ENCODE measurements at places on chromosomes 2 and 18.

GRCh38 chr2:70656421-70657010 is 102.9 kb upstream of the TGFA start:
- peak; percentile 11 for DNase-seq

DNA sequence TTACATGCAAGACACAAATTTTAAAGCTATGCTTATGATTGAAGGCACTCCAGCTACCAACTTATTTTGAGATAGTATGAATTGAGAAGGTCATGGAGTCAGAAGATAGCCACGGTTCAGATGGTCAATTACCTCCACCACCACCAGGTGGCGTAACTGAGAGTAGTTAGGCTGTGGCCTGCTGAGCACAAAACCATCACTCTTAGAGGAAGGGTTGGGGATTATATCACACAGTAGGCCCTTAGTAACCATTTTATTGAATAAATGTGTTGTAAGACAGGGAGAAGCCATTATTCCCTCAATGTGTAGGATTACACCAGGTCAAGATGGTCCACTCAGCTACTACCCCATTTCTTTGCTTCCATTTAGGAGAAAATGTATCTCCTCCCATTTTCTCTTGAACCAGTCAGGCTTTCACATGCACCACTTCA is 18.8 kb downstream of the KLHL41 start:
- DNase-seq = peak; percentile 71

GRCh38 chr2:172231508-172231907 is 128.8 kb upstream of the DLX2 start:
- DNase-seq = no peak

GRCh38 chr2:212328712-212329496 is 209.7 kb downstream of the ERBB4 start:
- DNase-seq = no peak

GRCh38 chr2:28654663-28655320 is 96.8 kb upstream of the PPP1CB start:
- no peak for DNase-seq

- no peak for DNase-seq
Observed at GRCh38 chr18:11998193-11998592, 16.9 kb downstream of the IMPA2 start.

DNA sequence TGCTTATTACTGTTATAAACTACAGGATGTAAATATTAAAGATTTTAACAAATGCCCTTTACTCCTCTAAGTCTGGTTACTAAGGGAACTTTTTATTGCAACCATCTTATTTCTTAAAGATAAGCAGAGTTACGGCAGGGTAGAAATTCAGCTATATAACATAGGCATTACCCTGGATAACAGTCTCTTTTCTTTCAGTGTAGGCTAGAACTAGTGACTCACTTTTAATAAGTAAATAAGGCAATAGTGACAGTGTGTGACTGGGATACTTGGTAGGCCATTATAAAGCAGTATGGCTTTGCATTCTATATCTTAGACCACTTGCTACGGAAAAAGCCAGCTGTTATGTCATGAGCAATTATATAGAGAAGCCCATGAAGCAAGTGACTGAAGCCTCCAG is 1041.0 kb upstream of the NRXN1 start:
- DNase-seq = no peak

DNA sequence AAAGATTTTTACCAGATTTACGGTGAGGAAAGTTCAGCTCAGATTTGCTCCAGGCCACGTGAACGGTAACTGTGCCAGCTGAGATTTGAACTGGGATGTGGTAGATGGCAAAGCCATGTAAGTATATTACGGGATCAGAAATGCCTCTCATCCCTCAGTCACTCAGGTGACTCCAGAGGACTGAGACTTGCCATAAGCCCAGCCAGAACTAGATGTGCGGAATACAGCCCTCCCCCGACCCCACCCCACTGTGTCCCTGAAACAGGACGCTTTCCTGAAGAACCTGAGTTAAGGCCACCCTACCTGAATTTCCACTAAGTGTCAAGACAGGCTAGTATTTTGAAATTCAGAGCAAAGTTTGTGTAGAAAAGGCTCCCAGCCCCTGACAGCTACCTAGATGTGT is 1.3 kb upstream of the FHL2 start:
- no peak for DNase-seq

DNA sequence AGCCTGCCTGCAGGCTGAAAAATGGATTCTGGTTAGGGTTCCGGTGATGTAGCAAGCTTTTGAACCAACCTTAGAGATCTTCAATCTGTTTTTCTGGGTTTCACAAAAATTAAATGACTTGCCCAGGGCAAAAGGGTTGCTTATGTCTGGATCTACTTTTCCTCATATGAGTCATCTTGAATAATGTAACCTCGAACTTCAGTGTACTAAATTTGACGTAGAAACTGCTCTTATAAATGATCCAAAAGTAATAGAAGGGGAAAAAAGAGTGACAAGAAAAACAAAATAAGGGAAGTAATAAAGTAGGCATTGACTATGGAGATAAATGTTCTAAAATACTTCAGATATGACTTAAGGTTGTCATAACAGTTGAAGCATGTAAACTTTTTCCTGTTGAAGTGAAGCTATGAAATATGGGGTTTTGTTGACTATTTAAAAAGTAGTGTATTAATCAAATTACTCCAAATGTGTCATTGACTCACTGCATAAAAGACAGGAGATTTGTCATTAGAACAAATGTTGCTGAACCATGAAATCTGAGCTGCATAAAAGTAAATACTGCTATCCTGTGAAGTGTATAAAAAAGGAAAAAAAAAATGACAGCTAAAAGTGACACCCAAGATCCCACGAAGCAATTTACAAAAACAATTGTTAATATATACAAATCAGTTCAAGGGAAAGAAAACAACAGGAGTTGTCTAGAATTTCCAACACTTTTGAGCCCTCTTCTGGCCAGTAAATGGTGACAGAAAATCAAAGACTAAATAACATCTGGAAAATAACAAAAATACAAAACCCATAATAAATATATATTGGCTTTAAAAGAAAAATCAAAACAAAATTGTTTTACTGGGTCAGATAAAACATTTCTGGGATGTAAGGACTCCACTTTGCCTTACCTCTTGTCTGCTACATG is 103.6 kb upstream of the SERPINE2 start:
- no peak for DNase-seq

GRCh38 chr2:3870222-3870621 is 166.8 kb downstream of the DCDC2C start:
- no peak for DNase-seq

DNA sequence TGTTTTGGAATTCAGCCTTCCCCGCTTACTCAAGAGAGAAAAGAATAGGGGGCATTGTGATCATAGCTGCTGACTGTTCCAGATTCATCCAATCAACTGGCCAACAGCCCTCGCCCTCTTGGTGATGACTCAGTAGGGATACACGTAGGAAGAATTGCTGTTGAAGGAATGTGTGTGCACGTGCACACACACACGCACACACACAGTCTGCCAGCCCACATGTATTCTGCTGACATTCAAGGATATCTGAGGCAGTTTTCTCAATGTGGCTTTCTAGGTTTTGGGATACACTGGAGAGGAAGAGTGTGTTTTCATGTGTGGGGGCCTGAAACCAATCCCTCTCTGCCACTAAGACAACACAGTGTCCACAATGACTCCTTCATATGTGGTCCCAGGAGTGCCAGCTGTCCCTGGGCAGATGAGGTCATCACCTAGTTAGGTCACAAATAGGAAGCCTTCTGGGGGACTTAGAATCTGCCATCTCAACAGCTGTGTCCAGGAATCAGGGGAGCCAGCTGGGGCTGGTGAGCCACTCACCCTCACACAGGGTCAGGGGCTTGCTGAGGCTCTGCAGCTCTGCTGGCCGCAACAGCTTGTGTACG is 352.6 kb downstream of the SS18 start:
- no peak for DNase-seq

- DNase-seq = no peak
Observed at GRCh38 chr2:29759360-29759759, 162.0 kb downstream of the ALK start.

GRCh38 chr2:179024445-179024844 is 25.5 kb downstream of the CCDC141 start:
- no peak for DNase-seq

- DNase-seq = no peak
Observed at GRCh38 chr2:175854665-175855064, 147.4 kb downstream of the LNPK start.

GRCh38 chr2:23669413-23670244 is 257.3 kb downstream of the ATAD2B start:
- no peak for DNase-seq

GRCh38 chr18:69491576-69491975 is 90.9 kb downstream of the DOK6 start:
- DNase-seq = no peak

DNA sequence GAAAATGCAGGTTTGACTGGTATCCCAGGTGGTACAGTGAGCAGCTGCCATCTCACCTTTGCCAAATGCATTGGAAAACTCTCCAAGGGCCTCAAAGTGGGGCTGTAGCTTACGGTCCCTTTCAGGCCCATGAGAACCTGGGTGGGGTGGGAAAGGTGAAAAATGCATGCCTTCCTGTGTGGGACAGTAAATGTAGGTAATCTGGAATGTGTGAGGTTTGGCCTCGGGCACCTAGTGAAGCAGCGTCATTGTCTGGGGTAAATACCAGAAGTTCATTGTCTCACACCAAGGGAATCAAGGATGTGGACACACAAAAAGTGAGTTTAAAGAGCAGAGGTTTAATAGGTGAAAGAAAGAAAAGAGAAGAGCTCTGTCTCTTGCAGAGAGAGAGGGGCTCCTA is 36.6 kb downstream of the TIMM21 start:
- DNase-seq = no peak

DNA sequence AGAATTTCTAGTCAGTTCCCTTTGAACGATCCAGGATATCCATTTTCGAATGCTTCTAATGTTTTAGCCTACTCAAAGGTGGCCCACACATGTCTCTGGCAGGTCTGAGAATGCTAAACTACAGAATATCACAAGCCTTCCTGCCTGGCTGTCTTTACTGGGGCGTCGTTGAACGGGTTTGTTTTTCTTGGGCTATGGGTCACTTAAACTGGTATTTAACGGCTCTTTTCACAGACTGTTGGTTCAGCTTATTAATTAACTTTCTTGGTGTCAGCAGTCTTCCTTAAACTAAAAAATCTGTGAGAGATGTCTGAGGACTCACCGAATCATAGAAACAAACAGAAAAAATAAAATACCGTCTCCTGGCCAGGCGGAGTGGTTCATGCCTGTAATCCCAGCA is 563.2 kb upstream of the NRP2 start:
- no peak for DNase-seq

DNA sequence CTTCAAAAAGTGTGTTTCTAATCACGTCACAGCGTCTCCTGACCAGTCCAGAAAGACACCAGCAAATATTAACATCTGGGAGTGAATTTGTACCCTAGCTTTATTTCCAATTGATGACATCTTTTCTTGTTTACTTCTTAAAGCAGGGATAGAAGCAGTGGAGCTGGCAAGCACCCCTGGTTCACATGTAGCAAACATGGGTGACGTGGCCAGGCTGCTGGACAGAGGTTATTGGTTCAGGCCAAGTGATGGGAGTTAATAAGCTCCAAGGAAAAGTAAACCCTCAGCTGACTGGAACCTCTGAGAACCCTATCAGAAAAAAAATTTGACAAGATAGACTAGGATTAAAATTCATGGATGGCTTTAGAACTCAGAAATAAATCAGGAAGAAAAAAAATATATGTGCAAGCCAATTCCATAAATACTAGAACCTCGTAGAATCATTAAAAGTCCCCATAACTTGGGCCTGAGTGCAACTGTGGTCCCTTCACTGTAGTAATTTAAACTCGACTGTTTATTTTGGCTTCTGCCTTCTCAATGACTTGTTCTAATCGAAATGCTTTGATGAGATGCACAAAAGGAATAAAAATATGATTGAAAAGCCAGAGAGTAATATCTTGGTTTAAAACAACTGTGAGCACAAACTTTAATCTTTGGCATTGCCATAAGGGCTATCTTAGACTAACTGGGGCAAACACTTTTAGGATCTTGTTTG is 121.5 kb upstream of the CTAGE1 start:
- no peak for DNase-seq

- no peak for DNase-seq
Observed at GRCh38 chr18:24083550-24083949, 55.3 kb upstream of the CABYR start.

DNA sequence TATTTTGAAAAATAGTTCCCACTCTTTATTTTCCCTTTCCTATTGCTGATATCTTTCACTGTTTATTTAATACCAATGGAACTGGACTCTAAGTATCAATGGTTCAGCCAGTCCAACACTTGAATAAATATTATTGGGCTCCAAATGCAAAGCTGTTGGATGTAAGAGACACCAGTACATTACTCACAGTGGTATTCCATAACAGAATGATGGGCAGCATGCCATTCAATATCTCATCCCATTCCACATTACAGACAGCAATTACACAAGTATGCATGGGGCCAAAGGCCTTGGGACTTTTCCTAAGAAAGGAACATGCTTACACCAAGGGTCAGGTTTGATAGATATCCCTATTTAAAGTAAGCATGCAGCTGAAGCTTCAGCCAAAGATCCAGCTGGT is 231.9 kb downstream of the RND3 start:
- no peak for DNase-seq

GRCh38 chr18:13582178-13582670 is 144.1 kb downstream of the FAM210A start:
- no peak for DNase-seq

DNA sequence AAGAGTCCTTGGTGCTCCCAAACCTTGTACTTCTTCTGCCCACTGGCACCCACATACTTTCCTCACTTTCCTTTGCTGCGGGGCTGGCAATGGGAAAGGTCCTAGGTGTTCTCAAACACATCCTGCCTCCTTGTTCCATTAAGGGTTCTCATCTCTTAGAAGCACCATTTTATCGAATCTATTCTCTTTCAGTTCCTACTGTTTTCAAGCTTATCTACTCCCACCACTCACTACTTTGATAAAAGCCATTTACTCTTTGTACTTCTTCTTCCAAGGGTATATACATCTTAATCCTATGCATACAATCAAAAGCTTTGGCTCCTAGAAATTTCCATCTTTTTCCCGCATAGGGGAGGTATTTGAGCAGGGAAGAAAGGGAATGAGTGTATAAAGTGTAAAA is 77.1 kb upstream of the LRRTM1 start:
- no peak for DNase-seq

DNA sequence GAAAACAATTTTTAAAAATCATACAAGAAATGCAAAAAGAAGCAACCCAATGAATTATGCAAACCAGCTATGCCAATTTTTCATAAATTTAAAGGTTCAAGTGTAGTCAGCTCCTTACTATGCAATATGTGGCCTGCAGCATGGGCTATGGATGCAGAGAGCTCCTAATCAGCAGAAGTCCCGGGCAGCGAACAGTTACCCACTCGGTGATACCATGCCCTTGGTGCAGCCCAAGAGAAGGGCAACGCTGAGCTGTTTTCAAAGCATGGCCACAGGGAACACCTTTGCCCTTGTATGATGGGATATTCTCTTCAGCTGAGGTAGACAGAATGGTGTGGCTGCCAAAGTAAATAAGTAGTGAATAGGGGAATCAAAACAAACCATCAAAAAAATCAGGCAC is 17.3 kb upstream of the ARL5A start:
- no peak for DNase-seq

- no peak for DNase-seq
Observed at GRCh38 chr2:214503568-214503967, 92.7 kb downstream of the VWC2L start.

GRCh38 chr2:74128206-74128605 is 19.5 kb downstream of the BOLA3 start:
- no peak for DNase-seq

Data from CD8-positive, alpha-beta T cell (primary cell).